Stimulated activated CD4-positive, alpha-beta T cell treated with anti-CD3 and anti-CD28 coated beads, Interleukin-4, amount 100 ng/mL, for 24 hours (primary cell): ENCODE measurements at places on chromosomes 1 and 21.

GRCh38 chr1:151325646-151326429 is 1.4 kb downstream of the PI4KB start:
- DNase-seq = no peak

- DNase-seq = no peak
Measured at GRCh38 chr1:175604039-175604941, 139.1 kb downstream of the TNR start.

DNA sequence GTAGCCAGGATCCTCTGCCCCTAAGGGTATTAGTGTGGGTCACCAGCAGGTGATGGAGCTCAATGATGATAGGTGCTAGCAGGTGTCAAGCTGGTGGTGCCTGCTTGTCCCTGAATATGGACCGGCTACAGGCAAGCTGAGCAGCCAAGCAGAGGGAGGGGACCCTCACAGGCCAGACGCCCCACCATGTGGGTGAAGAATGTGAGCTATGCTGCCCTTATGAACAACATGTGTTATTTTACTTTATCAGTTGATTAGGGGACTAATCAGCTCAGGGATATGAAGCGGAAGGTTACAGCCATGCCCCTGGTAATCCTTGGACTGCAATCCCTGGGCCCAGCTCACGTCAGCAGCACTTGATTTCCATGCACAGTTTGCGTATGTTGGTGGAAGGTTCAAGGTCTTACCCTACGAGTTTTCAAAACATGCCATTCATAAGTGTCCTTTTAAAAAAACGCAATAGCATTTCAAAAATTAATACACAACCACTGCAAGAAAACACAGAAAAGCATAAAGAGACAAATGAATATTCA is 106.0 kb downstream of the CDC7 start:
- no peak for DNase-seq

DNA sequence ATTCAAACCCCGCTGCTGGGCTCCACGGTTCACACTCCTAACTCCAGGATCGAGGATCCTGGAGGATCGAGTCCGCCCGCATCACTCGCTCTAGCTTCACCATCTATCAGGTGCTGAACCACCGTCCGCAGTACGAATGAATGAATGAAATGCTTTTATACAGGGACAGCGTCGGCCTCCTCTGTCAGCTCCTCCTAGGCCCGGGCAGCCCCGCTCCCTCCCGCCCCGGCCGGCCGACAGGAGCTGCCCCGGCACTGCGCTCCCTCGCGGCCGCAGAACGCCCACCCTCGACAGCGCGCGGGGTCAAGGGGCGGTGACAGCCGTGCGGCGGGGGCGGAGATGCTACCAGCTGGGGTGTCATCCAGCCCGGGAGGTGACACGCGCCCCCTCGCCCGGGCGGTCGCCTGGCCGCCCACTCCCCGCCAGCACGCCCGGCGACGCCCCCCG is 520 bp downstream of the ZBTB17 start:
- peak; percentile 79 for DNase-seq

GRCh38 chr1:220825819-220826551 is 39.3 kb downstream of the MTARC1 start:
- no peak for DNase-seq

- no peak for DNase-seq
Measured at GRCh38 chr1:70112838-70113237, 92.5 kb downstream of the LRRC40 start.

- DNase-seq = no peak
Measured at GRCh38 chr1:51217101-51217500, 19.0 kb upstream of the RNF11 start.

DNA sequence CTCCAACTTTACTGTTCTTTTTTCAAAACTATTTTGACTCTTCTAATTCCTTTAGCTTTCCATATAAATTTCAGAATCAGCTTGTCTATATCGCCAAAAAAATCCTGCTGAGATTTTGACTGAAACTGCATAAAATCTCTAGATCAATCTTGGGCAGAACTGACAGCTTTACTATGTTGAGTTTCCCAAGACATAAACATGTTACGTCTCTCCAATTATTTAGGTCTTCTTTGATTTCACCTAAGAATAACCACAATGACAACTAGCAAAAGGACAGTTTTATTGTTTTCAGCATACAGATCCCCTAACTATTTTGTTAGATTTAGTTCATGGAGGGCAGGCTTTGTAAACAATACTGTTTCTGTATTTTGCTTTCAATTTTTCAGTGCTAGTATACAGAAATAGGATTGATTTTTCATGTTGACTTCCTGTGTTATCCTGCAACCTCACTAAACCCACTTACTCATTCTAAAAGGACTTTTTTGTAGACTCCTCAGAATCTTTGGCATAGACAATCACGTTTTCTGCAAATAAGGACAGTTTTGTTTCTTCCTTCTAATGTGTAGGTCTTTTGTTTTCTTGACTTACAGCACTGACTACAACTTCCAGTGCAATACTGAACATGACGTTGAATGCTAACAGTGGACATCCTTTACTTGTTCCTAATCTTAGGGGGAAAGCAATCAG is 63.4 kb downstream of the NPHP4 start:
- no peak for DNase-seq
